ENCODE measurements at places on chromosomes 7 and 10.

DNA sequence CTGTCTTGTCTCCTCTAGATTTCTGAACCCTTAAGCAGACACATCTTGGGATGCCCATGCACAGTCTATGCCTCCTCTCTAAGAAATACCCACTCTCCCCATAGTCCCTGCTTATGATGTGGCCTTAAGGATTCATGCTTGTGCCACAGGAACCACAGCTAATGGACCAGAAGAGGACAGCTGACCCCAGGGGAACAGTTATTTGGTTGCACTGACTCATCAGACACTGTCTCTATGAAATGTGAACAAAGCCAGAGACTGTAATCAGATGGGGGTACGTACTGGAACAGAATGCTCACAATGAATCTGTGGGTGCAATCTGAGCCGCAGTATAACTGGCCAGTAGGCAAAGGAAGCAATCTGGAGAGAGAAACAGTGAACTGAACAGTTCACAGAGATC lies 121.9 kb downstream of the USP6NL start:
- no peak for DNase-seq

- no peak for DNase-seq
These were observed 90.3 kb downstream of the SRPK2 start for GRCh38 chr7:105298439-105298894.

GRCh38 chr10:54843085-54843646 lies 42.1 kb upstream of the PCDH15 start:
- DNase-seq: no peak

- DNase-seq: no peak
These were observed 278.5 kb downstream of the BICC1 start for GRCh38 chr10:58791137-58791536.

DNA sequence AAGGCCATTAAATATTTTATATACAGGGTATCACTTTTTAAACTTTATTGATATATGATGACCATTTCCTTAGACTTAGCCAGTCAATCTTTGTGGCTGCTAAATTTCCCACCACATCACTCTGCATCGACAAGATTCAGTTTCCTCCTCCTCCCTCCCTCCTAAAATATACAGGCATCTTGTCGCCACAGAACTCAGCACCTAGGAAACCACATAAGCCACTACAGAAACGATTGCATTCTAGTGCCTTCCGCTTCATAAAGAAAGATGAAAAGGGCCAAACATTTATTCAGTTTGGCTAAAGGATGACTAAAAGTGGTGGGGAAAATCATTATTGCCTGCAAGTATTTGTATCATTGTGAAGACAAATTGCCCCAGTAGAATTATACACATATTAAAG lies 30.7 kb downstream of the ERCC6 start:
- DNase-seq: no peak

GRCh38 chr10:49053053-49053997 lies 62.0 kb downstream of the VSTM4 start:
- no peak for DNase-seq

DNA sequence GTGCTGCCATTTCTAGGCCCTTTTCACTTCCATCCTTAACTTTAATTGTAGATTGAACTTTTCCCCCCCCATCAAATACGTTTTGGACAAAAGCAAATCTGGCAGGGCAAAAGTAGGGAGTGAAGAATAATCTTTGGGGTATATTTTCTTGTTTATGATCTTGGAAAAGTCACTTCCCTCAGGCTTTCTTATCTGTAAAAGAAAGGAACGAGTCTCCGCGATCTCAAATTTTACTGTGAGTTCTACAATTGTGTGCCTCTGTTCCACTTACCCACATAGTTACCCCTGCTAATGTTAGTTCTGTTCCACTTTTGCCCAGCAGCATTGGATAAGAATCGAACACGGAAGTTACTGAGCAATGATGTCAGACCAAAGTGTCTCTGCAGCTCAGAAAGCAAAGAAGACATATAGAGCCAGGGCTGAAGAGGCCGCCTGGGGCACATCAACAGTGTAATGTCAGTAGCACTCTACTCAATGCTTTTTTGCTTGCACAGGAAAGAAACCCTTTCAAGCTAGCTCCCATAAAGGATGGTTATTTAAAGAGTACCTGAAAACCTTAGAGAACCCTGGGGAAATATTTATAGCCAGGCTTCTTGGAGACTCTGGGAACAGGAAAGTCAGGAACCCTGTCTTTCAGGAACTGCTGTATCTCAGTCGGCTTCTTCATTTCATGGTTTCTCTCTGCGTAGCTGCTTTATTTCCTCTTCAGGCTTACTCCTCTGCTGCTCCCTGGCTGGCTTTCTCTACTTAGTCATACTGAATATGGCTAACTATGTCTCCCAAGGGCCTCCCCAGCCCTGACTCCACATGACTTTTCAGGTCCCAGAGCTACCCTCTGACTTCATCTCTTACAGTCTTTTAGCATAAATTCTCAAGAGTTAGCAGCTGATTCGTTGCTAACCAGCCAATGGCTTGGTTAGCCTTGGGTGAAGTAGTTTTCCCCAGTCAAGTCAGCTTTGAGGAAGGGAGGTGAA lies 123.7 kb upstream of the FAM3C start:
- no peak for DNase-seq

GRCh38 chr7:4713183-4713784 lies 31.2 kb downstream of the FOXK1 start:
- no peak for DNase-seq

- DNase-seq: peak; percentile 62
These were observed 435.2 kb upstream of the AUTS2 start for GRCh38 chr7:69162931-69163670.

DNA sequence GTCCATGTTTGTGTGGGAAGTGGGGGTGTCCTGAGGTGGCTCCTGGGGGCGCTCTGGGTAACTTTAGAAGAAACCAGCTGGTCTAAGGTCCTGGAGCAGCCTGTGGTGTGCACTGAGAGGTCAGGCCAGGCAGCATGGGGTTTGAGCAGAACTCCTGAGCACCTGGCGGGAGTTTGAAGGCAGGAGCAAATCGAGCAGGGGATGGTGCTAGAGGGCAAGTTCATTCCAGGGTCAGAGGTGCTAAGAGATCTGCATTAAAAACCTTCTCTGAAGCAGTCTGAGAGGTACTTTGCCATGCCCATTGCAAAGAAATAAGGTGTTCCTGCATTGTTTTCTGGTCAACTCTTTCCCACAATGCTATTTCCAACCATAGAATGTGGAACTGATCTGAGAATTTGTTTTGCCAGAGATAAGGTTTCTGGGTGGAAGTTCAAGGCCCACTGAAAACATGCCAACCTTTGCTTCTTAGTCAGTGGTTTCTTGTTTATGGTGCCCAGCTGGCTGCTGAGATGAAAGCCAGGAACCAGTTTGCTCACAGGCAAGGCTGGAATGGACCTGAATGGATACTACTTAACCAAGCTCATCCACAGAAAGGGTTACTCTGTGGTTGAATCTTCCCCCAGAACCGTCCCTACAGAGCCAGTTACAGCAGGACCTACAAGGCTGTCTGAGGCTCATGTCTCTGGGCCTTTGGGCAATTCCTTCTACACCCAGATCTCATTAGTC lies 136.3 kb upstream of the TMEM72 start:
- DNase-seq: no peak

DNA sequence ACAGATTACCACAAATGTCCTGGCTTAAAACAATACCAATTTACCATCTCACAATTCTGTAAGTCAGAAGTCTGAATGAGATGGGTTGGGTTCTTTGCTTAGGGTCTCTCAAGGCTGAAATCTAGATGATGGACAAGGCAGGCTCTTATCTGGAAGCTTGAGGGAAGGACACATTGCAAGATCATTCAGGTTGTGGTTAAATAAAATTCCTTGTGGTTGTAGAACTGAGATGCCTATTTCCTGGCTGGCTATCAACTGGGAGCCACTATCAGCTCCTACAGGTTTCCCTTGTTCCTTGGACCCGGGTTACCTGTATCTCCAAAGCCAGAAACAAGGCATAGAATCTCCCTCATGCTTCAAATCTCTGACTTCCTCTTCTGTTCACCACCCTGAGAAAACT lies 148.4 kb downstream of the MDFIC start:
- no peak for DNase-seq

DNA sequence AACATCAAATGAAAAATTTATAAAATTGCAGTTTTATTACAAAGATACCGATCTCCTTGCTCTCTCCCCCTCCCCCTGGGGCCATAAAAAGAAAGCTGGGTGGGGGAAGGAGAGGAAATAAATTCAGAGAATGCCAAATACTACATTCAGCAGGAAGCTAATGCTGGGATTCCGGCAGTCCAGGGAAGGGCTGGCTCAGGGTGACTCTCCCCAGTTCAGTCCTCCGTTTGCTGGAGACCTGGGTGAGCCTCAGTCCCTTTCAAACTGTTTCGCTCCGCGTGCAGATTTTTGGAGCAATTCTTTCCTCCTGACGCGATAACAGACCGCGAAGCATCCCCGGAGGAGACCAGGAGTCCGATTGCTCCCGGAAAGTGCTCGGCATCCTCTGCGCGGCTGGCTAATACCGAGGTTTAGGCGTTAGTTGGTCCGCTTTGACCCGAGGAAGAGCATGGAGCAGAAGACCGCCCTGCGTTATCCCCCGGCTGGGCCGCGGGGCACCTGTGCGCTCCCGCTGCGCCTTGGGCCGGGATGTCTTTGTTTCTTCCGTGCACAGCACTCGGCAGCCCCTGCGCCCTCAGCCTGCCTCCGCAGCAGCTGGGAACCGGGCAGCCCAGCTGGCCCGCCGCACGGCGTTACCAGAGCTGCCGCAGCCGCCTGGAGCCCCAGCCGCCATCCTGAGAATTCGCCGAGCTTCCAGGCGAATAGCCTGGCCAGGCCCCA lies 3.9 kb upstream of the HOXA2 start:
- no peak for DNase-seq

GRCh38 chr10:5569568-5569967 lies 44.8 kb downstream of the CALML3 start:
- DNase-seq: no peak

- no peak for DNase-seq
These were observed 424.8 kb downstream of the KIF20B start for GRCh38 chr10:90126256-90126595.

- DNase-seq: no peak
These were observed 51.5 kb downstream of the EGFR start for GRCh38 chr7:55070271-55070743.

- DNase-seq: no peak
These were observed 181.1 kb downstream of the SKAP2 start for GRCh38 chr7:26683277-26683676.

DNA sequence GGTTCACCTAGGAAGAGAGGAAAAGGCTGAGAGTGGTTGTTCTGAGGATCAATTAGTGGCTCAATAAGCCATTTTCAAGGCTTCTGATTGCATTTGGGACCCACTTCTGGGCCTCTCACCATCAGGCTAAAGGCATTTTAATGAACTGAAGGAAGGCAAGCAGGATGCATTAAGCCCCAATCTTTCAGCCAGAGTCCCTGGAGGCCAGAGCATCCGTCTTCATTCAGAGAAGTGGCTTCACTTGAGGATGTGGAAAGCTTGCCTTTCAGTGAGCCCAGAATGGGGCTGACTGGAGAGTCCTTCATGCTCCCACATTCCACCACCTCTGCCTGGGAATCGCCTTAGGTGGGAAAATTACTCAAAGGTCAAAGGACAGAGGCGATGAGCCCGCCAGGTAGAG lies 41.8 kb downstream of the COL17A1 start:
- no peak for DNase-seq

DNA sequence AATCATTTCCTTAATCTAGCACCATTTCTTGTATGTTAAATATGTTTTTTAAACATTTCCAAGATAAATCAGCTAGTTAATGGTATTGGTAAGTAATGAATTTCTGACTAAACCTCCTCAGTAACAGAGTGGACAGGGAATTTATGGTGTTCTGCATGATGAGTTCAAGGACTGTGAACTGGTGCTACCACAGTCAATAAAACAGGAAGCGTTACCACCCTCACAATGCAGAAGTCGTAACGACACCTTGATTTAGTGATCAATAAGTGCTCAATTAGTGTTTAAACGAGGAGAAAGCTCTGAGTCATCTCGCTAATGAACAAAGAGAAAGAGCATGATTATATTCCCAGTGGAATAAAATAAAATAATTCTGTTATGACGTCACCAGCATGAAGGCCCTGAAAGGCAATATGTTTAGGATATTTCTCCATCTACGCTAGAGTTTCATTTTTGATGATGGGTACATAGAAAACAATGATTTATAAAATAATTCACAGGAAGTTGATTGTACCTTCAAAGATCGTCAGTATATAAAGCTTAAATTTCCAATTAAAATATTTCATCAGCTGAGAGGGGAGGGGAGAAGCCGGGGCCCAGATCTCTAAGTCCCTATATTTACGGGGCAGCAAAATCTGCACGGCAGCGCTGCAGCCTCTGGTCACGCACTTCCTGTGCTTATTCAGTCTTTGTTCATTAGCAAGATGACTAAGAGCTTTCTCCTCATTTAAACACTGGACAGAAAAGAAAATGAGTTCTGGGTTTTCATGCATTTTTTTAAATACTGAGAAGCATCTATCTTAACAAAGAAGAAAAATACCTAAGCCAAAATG lies 400.5 kb downstream of the PTPRN2 start:
- DNase-seq: no peak

- no peak for DNase-seq
These were observed 285.6 kb upstream of the POM121L12 start for GRCh38 chr7:52749880-52750279.

- DNase-seq: no peak
These were observed 29.8 kb upstream of the GNA12 start for GRCh38 chr7:2873686-2874551.

GRCh38 chr10:112369495-112370423 lies 4.2 kb upstream of the ACSL5 start:
- no peak for DNase-seq
